ENCODE measurements at places on chromosomes 13 and 19. TPM values are rescaled to one million over a fixed set of nuclear protein-coding genes. Genes with fewer than 3 reads are reported as not detected.

GRCh38 chr19:543910-544608, at the start of gene GZMM:
Gene GZMM (plus strand): TSS chr19:544053. CDS start chr19:544072, 19 bp downstream.
- no peak for DNase-seq

DNA sequence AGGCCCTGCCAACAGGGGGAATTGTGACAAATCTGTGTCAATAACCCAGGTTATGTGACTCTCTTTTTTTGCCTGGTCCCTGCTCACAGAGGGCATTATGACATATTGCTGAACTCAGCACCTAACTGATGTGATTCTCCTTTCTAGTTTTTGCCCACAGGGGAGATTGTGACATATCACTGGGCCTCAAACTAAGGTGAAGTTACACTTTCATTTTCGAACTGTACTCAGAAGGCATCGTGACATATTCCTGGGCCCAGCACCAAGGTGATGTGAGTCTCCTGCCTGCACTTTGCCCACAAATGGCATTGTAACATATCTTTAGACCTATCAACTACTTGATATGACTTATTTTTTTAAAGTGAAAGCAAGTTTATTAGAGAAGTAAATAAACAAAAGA, 83.0 kb downstream of the ZNF728 start:
- no peak for DNase-seq

GRCh38 chr13:20387441-20387971, 138.2 kb downstream of the CRYL1 start:
- no peak for DNase-seq

- no peak for DNase-seq
These were observed 142.3 kb downstream of the STOML3 start for GRCh38 chr13:38848360-38848759.

DNA sequence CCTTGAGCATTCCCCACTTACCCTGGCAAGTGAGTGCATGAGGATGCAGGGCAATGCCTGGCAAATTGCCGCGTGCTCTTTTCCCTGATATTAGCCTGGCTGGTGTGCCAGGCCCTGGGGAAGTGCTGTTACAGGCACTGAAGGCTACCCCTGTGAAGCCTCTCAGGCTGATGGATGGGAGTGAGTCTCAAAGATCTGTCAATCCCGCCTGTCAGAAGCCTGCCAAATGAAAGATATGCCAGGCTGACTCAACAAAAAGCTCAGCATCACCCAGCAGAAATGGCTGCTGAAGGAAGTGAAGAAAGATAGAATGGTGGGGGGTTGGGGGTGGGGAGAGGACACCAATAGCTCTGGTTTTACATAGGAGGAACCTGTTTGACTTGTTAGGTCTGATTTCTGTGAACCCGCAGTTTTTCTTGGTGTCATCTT, 112.1 kb downstream of the LACC1 start:
- no peak for DNase-seq

GRCh38 chr19:4737955-4738600, 14.4 kb upstream of the DPP9 start:
- DNase-seq: no peak

DNA sequence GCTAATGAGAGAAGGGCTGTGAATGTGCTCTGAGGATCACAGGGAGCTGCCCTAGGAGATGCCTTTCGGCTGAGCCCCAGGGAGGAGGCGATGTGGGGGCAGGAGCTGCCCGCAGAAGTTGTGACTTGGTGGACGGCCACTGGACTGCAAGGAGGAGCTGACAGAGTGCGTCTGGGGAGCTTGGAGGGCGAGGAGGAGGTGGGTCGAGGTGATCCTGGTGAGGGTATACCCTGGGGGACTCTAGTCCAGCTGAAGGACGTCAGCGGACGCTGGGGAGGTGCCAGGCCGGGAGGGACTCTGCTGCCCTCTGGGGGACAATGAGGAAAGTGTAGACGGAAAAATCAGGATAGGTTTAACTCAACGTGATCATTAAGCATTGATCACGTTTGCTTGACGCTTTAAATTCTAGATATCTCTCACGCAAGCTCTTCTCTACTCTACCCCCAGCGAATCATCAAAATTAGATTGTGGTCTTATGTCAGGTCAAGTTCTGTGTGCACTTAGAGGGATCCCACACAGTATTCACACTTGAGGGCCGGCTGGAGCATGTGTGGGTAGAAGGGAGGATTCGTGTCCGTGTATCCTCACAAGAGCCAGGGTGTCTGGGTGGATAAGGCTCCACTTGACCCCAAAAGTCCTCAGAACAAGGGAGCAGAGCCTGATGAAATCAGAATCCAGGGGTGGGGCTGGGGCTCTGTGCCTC, 3.3 kb upstream of the CEACAM7 start:
- peak; percentile 12 for DNase-seq

- DNase-seq: no peak
These were observed 62.6 kb downstream of the MYH14 start for GRCh38 chr19:50266041-50266440.

- no peak for DNase-seq
These were observed 1391.4 kb downstream of the EFNB2 start for GRCh38 chr13:105144020-105144419.

- peak; percentile 51 for DNase-seq
These were observed 8.7 kb downstream of the HOMER3 start for GRCh38 chr19:18932216-18932841.

GRCh38 chr13:30529085-30529834, 63.5 kb upstream of the HMGB1 start:
- DNase-seq: no peak

GRCh38 chr19:55802281-55802680, 29.5 kb downstream of the NLRP11 start:
- no peak for DNase-seq

DNA sequence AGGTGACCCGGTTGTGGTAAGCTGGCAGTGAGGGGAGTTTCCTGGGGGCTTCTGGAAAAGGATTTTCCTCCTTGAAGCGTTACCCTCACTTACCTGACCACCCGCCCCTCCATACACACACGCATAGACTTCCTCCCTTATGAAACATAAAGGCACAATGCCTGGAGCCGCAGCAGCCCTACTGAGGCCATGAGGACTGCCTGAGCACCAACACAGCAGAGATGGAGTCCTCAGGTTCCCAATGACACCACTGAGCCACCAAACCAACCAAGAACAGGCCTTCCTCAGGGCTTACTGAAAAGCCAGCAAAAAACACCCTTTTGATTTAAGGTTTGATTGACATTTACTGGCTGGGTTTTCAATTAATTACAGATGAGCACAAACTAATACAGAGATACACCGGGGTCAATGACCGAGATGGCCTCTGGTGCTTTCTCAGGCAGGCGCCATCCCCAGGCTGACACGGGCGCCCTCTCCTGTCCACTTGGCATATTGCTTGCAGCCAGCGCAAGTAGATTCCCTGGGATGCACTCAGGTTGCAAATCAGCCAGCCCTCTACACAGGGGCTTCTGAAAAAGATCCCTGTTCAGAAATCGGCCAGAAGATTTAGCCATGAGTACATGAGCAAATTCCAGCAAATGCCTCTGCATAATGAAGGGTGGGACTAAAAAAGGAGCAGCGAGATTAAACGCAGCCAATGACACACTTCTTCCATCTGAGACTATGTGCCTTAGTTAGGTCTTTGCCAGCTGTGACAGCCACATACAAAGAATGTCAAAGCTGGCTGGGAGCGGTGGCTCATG, 14.8 kb downstream of the OPA3 start:
- DNase-seq: peak; percentile 72

GRCh38 chr19:42175952-42176648, 41.4 kb downstream of the DEDD2 start:
- DNase-seq: peak; percentile 35

GRCh38 chr13:28173793-28174192, 35.4 kb downstream of the PAN3 start:
- no peak for DNase-seq

DNA sequence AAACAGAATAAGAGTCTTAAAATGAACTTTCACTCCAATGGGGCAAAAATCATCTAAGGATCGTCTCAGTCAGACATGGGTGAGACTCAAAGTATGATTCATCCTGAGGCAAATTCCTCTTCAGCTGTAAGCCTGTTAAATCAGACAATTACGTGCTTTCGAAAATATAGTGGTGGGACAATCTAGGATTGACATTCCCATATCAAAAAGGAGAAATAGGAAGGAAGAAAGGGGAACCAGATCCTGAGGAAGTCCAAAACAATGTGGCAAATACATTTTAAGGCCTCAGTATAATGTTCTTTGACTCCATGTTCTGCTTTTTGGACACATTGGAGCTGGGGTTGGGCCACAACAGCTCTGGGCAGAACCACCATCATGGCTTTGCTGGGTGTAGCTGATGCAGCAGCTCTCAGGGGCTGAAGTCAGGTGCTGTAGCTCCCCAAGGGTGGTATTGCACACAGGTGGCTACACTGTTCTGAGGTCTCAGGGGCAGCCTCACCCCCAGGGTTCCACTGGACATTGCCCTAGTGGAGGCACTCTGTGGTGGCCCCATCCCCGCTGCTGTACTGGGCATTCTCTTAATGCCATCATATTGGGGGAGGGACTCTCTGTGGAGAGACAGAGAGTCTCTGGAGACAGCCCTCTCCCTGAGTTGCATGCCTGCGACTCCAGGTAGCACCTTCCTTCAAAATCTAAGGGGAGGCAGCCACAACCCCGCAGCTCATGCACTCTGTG, 5.7 kb upstream of the FPR3 start:
- peak; percentile 53 for DNase-seq

DNA sequence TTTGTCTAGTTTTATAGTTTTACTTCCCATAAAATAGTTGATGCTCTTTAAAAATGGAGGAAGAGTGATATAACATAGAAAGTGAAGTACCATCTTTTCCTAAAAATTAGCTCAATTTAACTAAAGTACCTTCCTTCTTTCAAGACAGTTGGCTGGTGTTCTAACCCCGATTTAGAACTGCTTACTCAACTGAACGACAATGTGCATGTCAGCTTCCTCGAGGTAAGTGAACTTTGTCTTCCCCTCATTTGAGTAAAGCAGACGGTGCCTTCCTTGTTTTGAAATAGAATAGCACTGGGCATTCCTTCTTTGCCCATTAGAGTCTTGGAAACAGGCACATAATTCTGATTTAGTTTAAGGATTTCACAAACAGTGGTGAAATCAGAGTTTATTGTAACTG, 1519.2 kb downstream of the EFNB2 start:
- DNase-seq: no peak

DNA sequence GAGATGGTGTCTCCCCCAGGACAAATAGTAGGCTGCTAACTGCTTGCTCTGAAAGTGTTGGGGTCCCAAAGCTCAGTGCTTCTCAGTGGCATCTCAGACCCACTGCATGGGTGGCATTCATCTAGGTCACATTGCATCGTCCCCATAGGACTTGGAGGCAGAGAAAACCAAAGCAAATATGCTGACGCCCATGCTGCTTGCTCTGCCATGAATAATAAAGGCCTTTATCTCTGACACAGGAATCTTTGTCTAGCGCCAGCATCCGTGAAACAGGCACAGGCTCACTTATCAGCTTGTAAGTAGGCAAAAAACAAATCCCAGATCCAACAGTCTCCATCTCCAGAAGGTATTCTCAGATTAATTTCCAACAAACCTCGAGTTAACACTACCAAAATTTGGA, 18.9 kb upstream of the IPO5 start:
- peak; percentile 8 for DNase-seq

DNA sequence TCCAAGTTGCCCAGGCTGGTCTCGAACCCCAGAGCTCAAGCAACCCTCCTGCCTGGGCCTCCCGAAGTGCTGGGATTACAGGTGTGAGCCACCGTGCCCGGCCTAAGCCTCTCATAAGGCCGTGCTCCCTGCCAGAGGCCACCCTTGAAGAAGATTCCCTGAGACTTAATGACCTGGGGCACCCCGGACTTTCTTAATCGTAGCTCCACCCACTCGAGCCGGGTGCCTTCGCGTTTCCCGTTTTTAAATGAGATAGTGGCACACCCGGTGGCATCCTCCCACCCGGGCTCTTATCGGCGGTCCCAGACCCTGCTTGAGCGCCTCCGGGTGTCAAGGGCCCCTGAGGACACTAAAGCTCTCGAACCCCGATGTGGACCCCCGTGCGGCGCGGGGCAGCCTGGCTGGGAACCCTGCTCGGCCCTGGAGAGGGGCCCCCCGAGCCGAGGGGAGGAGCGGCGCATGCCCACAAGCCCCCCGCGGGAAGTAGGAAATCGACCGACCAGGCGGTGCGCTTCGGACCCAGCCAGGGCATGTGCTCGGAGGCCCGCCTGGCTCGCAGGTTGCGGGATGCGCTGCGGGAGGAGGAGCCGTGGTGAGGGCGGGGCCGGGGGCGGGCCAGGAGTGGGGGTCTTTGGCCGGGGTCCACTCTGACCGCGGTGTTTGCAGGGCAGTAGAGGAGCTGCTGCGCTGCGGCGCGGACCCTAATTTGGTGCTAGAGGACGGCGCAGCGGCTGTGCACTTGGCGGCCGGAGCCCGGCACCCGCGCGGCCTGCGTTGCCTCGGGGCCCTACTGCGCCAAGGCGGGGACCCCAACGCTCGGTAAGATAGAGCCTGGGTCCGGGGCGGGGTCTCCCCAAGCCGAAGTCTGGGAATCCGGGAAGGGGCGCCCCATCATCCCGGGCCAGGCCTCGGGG, at the start of gene ANKLE1:
TSS of gene ANKLE1 (plus strand) at position 511 of the 914 bp plus-strand sequence. CDS start at position 531, 20 bp downstream.
- peak; percentile 50 for DNase-seq

GRCh38 chr19:2034729-2035589, 16.1 kb downstream of the MKNK2 start:
- peak; percentile 43 for DNase-seq

GRCh38 chr13:91144486-91144885, 203.0 kb upstream of the MIR17HG start:
- no peak for DNase-seq

- peak; percentile 3 for DNase-seq
These were observed 403.8 kb downstream of the SLITRK5 start for GRCh38 chr13:88074794-88075510.

DNA sequence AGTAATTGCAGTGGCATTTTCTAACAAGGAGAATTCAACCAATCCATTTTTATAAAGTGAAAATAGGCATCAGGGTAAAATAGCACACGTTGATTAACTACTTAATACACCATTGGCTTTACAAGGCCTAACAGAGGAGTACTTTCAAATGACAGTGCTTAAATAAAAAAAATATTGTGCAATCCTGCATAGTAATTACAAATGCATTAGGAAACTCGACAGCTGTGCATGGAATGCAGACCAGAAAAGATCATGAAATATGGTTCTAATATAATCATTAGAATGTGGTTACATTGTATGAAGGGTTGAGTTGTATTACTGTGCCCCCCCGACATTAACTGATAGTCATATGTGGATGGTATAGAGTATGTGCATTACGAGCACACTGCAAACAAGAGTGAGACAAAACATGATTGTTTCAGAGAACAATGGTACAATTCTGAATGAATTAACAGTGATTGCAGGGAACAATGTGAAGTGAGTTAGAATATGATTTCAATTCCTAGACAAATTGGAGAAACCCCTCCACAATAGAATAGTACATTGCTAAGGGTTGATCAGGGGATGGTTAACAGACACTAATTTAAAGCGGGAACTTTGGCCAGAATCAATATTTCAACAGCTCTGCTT, 270.6 kb downstream of the GPC5 start:
- no peak for DNase-seq

Gene PALM
- 105 TPM for total RNA-seq

Gene OR7D2
- total RNA-seq: 0.15 TPM

Gene RASA3
- 26.0 TPM for total RNA-seq

Gene OR10H1
- total RNA-seq: not detected

Gene C1QTNF9
- total RNA-seq: not detected

Gene ZNF556
- total RNA-seq: 0.21 TPM

Gene TRPC4
- 0.28 TPM for total RNA-seq

Gene IL17D
- 28.5 TPM for total RNA-seq

All from cardiac muscle cell (in vitro differentiated cells and primary cell).